IMR-90 (cell line): ENCODE measurements at places on chromosomes 12 and 14. TPM values are rescaled to one million over a fixed set of nuclear protein-coding genes. Genes with fewer than 3 reads are reported as not detected.

The TAS2R8 gene
- not detected in 2 replicates for total RNA-seq

The ARHGAP9 gene
- 0.18 and 0.28 TPM in 2 replicates for total RNA-seq

The KRT74 gene
- not detected in 2 replicates for total RNA-seq

The TAS2R50 gene
- 2.3 and 4.4 TPM in 2 replicates for total RNA-seq

The FAM181A gene
- not detected in 2 replicates for total RNA-seq

The POLE gene
- 17.2 TPM in 2 replicates for total RNA-seq

The SPX gene
- total RNA-seq: under 0.01 and 0.28 TPM in 2 replicates

The BICDL1 gene
- total RNA-seq: not detected in 2 replicates

The KRT8 gene
- 10.9 and 14.2 TPM in 2 replicates for total RNA-seq

The FOXJ2 gene
- total RNA-seq: 3.0 and 3.9 TPM in 2 replicates

The SDR9C7 gene
- not detected in 2 replicates for total RNA-seq

The NAV3 gene
- 98.3 and 106 TPM in 2 replicates for total RNA-seq

The GPHN gene
- 7.2 and 8.1 TPM in 2 replicates for total RNA-seq

The DPPA3 gene
- not detected in 2 replicates for total RNA-seq

DNA sequence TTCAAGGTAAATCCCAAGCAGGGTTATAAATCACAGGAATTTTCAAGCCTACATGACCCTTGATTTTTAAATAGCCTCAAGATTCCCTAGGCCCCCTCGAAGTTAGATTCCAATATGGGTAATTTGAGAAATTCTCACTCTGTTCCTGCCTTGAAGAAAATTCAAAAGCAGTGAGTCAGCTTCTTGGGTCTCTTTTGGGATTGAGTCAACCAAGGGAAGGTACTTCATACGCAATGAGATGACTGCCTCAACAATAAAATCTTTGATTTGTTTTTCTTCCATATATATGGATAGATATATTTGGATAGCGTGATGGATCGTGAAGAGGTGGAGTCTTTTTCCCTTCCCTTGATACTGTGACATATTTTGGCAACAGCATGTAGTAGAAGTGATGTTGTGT lies 180.4 kb upstream of the ATP2B1 start:
- DNase-seq: peak; percentile 59

DNA sequence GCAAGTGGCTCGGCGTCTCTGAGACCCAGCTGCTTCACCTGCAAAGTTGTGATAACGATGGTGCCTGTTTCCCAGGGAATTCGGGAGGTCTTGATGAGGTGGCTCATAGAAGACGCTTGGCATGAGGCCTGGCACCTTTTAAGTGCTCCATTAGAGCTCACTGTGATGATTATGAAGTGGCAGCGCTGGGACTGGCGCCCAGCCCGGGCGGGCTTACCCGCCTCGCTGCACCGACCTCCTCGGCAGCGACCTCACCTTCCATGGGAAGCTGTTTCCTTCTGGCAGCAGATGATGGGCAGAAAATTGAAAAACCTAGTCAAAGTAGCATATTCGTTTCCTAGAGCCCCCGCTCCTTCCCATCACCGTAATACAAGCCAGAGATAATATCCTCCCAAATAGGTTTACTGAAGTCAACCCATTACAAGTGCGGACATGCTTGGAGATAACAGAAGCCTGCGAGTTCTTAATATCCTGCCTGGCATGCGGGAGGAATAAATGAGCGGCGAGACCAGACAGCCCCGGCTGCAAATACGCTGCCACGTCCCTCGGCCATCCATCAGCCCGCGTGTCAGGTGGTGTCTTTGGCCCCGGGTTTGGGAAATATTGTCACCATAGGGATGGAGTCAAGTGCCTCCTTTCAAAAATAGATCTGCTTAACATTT lies 35.2 kb upstream of the DLK1 start:
- DNase-seq: no peak

- peak; percentile 56 for DNase-seq
Measured at GRCh38 chr12:58452546-58452945, 467.8 kb downstream of the LRIG3 start.

GRCh38 chr12:6272300-6273204 lies 37.9 kb upstream of the PLEKHG6 start:
- DNase-seq: no peak

GRCh38 chr14:103483600-103483999 lies 39.0 kb downstream of the CKB start:
- DNase-seq: peak; percentile 98

DNA sequence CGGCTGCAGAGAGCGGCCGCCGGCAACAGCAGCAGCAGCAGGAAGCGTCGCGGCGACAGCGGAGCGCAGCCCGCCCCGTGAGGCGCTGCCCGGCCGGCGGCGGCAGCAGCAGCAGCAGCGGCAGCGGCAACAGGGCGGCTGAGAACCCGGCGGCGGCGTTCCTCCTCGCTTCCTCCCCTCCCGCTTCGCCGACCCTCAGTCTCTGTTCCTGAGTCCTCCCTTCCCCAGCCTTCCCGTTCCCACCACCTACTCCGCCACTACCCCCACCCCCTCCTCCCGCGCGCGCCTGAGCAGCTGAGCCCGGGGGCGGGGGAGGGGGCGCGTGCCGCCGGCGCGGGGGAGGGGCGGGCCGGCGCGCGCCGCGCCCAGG lies 310 bp downstream of the BICDL1 start:
- DNase-seq: peak; percentile 23

- DNase-seq: peak; percentile 8
Measured at GRCh38 chr12:59173695-59174094, 253.4 kb upstream of the LRIG3 start.

- peak; percentile 33 for DNase-seq
Measured at GRCh38 chr14:79896009-79896408, 315.3 kb downstream of the DIO2 start.

- peak; percentile 53 for DNase-seq
Measured at GRCh38 chr12:27969624-27970400, 2.7 kb downstream of the PTHLH start.

- DNase-seq: no peak
Measured at GRCh38 chr12:21677204-21677603, 19.6 kb upstream of the LDHB start.

DNA sequence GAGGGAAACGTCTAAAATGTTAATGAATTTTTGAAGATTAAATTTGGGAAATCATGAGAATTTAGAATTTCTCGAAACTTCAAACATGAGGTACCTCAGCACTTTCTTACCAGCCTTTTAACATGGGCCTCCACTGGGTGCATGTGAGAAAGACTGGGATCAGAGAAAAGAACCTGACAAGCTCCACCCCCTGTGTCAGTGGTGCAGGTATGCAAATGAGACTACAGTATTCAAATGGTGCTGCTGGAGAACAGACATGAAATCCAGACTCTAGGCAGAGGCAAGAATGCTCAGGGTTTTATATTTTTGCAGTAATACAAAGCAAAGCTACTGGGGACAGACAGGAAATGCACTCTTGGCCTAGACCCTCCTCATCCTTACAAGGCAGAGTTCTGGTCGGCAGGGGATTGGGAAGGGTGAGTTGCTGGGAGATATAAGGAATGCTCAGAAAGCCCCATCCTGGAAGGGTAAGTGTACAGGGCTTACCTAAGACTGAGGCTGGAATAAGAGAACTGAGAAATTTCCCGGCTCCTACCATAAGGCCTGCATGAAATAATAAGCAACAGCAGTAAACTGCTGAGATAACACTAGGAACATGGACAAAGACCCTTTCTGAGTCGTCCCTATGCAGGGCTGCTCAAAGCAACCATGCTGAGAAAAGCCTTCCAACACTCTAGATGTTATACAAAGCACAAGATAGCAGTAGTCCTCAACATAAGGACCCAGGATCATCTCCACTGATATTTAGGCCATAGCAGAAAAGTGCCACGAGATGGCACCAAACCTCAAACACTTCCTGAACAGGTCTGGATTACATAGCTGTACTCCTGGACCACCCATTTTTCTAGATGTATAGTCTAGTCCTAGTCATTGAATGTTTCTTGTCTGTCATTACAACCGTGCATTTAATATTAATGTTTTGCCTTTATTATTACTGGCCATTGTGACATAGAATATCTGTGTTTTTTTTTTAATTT lies 260.8 kb downstream of the RASSF9 start:
- peak; percentile 64 for DNase-seq

DNA sequence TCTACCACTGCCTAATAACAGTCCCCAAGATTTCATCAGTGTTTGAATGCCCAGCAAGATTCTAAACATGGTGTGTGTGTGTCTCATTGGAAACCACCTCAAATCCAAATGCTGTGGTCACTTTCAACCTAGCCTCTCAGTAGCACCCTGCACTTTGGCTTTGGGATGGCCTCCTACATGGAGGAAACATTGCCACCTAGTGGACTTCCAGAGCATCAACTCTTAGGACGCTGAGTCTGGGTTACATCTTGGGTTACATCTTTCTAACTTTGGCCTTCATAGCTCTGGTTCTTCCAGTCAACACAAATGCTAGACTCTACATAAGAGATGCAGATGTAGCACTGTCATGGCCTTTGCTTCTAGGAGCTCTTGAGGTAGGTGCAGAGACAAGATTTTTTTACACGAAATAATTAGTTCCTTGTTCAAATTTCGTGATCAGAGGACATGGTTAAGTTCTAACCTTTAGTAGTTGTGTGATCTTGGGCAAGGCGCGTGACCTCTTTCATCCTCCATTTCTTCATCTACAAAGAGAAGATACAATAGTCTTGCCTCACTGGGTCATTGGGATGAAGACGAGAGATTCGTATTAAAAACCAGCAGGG lies 113.5 kb upstream of the VASH1 start:
- peak; percentile 59 for DNase-seq

GRCh38 chr12:120771097-120771496 lies 45.5 kb downstream of the ACADS start:
- DNase-seq: no peak

DNA sequence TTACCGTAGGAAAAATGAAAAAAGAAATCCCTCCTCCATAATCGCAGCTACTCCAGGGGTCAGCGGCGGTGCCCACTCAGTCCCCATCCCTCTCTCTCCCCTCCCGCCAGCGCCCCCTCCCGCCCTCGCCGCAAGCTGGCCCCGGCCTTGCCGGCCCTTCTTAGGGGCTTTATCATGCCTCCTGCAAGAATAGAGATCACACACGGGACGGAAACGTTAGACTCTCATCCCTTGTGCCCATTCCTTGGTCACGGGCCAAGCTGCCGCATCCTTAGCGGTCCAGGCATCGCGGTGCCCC lies 692 bp upstream of the COX14 start:
- no peak for DNase-seq

GRCh38 chr12:1630133-1630826 lies 1.2 kb downstream of the WNT5B start:
- DNase-seq: no peak

- no peak for DNase-seq
Measured at GRCh38 chr12:79673354-79673753, 17.4 kb downstream of the PAWR start.

- DNase-seq: peak; percentile 45
Measured at GRCh38 chr12:72267974-72268373, 4.2 kb upstream of the TRHDE start.

- DNase-seq: no peak
Measured at GRCh38 chr12:6208130-6208529, 7.9 kb downstream of the CD9 start.

DNA sequence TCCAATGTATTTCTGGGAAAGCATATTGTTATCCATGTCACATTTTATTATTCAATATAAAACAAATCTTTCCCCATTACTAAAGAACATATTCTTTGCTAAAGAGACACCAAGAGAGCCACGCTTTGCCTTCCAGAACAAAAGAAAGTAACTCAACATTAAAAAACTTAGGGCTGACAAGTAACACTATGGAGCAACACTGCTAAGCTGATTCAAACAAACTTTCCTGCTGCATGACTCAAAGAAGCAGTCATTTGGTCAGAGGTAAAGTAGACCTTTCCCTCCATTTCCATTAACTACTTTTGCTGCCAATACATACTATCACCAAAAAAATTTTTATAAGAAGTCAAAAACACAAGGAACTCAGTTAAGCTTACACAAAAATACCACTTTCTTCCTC lies 83.0 kb downstream of the DENND5B start:
- DNase-seq: peak; percentile 70

GRCh38 chr12:88600272-88600671 lies 20.0 kb upstream of the KITLG start:
- DNase-seq: peak; percentile 95

DNA sequence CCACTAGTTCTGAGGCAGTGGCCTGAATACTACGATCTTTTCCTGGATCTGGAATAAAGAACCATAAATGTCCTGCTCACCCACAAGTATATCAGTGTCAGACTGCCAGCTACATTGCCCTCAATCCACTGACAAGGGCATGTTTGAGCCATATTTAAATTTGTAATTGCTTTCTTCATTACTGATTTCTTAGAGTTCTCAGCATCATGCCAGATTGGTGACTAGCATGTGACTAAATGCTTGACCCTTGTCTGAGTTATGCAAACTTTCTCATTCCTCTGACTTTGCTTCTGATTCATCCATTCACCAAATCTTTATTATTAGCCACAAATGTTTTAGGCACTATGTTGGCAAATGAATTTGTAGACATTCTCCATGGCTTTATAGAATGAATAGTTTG lies 143.6 kb upstream of the SLC16A7 start:
- DNase-seq: peak; percentile 85

DNA sequence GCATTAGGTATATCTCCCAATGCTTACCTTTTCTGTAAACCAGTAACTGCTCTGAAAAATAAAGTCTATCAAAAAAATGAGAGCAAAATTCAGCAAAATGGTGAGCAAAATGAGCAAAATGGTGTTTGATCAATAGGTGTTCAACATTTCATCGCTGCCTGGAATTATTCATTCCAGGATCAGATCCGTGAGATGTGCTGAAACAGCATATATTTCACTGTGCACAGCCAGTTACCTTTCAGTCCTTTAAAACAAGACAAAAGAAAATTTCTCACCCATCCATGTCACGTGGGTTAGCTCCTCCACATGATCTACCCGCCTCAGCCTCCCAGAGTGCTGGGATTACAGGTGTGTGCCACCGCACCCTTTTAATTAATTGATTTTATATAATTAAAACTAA lies 8.1 kb upstream of the FGF23 start:
- DNase-seq: no peak

DNA sequence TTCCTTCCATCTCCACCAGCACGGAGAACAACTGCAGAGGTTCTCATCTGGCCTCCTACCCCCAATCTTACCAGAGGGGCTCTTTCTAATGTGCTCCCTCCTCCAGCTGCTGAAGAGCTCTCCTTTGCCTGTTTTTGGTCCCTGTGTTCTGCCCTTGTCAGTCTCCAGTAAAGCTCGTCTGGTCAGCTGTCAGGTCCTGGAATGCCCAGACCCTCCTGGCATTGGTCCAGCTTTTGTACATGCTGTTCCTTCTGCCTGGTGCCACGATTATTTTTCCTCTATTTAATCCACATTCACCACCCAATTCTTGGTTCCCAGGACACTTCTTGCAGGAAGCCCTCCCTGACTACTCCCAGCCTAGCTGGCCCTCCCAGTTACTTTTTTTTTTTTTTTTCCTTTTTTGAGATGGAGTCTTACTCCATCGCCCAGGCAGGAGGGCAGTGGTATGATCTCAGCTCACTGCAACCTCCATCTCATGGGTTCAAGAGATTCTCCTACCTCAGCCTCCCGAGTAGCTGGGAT lies 6.5 kb downstream of the SLC8B1 start:
- DNase-seq: no peak

GRCh38 chr12:52245259-52245961 lies 12.4 kb downstream of the KRT7 start:
- no peak for DNase-seq
